Astrocyte of the spinal cord (primary cell): ENCODE measurements at places on chromosomes 6 and 20.

DNA sequence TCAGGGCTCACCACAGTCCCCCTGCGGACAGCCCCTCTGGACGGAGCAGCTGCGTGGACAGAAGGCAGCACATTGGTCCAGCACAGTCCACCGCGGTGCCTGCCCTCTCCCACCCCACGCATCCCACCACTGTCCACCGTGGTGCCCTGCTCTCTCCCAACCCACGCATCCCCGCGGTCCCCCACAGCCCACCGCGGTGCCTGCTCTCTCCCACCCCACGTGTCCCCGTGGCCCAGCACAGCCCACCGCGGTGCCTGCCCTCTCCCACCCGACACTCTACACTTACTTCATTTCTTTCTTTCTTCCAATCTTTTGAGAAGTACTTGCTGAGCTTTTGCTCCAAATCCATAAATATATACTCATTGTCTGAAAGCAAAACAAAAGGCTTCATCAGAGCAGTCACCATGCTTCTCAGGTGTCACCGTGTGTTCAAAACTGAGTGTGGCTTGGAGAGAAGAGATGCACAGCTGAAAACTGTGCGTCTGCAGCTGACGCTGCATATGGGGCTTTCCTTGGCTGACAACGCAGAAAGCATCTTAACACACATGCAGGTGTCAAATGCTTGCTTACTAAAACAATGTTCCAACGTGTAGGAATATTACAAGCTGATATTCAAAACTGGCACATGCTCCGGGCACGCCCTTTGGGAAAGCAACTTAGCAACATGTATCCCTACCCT, 11.8 kb downstream of the FRMD1 start:
- DNase-seq = no peak

GRCh38 chr6:104908031-104908887, 48.5 kb upstream of the HACE1 start:
- DNase-seq = no peak

GRCh38 chr6:123420512-123420911, 216.2 kb downstream of the TRDN start:
- no peak for DNase-seq

GRCh38 chr6:5249451-5250122, 11.2 kb downstream of the LYRM4 start:
- DNase-seq = no peak

- peak; percentile 42 for DNase-seq
Measured at GRCh38 chr6:18293076-18293904, 29.0 kb upstream of the DEK start.

- DNase-seq = no peak
Measured at GRCh38 chr20:54118220-54119001, 48.0 kb upstream of the BCAS1 start.

GRCh38 chr6:107531868-107532267, 42.0 kb downstream of the SOBP start:
- DNase-seq = no peak

DNA sequence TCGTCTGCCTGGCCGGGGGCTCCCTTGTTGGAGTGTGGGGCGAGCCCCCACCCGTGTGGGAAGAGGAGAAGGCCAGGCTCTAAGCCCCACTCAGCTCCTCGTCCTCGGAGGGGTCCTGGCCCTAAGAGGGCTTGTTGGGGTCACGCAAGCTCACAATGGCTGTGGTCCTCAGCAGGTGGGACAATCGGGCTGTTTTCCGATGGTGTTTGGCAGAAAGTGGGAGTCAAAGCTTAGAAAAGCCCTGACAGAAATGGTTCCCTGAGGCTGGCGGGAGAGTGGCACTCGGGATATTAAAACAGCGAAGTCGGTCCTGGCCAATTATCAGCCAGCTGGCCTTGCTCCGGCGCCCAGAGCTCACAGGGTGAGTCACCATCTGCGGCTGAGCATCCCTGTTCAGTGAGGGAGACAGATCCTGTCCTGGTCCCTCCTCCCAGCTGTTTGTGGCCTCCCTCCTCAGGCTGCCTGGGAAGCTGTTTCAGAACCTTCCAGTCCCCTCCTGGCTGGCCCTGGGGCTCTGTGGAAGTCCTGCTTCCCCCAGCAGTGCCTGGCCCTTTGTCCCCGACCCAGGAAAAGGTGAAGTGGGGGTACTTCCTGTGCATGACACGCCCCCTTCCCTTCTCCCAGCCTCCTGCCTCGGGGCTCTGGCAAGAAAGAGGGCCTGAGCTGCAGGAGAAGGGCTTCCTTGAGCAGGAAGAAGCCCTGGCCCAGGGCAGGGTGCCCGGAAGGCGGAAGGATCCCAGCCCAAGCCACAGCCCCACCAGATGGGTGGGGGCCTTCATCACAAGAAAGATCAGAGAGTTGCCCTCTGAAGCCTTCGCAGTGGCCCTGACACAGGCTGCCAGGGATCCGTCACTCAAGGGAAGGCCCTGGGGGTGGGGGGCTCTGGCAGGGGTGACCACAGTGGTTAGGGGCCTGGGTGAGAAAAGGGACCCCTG, 53.6 kb upstream of the BHLHE23 start:
- no peak for DNase-seq

GRCh38 chr20:8995761-8996160, 73.1 kb upstream of the PLCB4 start:
- no peak for DNase-seq

DNA sequence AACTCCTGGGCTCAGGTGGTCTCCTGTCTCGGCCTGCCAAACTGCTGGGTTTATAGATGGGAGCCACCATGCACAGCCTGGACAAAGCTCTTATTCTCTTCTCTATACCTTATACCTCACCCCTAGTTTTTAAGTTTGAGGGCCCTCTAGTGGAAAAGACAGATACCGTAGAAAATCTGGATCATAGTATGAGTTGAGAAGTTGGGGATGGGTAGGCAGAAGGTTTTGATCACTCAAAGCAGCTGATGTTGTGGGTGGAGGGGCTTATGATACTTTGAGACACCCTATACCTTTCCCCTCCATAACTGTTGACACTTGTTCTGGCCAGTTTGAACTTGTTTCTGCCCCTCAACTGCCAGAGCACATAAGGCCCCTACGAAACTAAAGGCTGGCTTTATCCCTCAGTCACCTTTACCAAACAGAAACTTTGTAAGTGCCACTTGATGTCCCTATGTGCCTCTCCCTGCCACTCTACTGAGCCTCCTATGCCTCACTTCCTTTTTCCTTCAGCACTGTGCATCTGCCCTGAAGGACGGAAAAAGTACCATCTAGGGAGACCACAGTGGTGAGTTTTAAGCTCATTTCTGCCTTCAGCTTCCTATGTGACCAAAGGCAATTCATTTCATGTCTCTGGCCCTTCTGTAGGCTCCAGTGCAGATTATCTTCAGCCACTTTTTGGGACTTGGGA, 28.6 kb downstream of the RALY start:
- no peak for DNase-seq

GRCh38 chr6:40037271-40037670, 103.0 kb upstream of the MOCS1 start:
- no peak for DNase-seq

GRCh38 chr6:156589281-156589680, 187.9 kb upstream of the ARID1B start:
- DNase-seq = peak; percentile 78

- no peak for DNase-seq
Measured at GRCh38 chr6:109296452-109296851, 85.8 kb downstream of the CD164 start.

DNA sequence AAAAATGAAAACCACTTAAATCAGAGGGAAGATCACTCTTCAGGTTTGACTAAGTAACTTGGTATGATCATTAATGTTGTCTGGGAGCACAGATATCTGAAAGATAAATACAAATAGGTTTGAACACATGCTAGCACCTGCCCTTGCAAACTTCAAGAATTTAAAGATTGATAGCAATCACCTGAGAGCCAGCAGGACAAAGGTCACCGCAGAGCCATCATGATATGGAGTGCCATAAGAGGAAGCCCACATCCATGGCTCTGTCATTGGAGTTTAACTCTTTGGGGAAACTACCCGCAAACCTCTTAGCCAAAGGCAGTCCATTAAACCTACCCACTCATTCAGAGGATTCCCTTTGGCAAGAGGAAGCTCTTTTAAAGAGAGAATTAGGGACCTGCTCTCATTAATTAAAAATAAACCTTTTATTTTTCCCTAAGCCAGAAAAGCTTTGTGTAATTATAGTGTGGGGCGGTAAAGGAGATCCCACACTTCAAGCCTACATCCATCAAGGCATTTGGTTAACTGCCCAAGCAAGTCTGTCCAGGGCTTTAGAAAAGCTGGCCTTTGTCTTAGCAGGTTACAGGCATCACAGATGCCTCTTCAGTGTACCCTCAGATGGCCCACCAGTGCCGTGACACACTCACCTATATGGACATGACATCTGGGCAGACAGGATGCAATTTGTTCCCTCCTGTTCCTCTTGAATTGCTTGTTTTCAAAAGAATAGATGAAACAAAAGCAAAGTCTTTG, 73.0 kb downstream of the SASH1 start:
- DNase-seq = no peak
